ENCODE measurements at places on chromosomes 7 and 10. TPM values are rescaled to one million over a fixed set of nuclear protein-coding genes. Genes with fewer than 3 reads are reported as not detected.

Gene OR2A1
- total RNA-seq, result not detected

Gene GIMAP6
- total RNA-seq, result 130 TPM

Gene ANKRD26
- total RNA-seq, result 11.9 TPM

Gene ASNS
- total RNA-seq, result 42.6 TPM

- H3K27ac ChIP-seq, result no peak overlapping the region
- no peak overlapping the region for H3K4me3 ChIP-seq
- no peaks in the 10 kb centered on the region for H3K4me1 ChIP-seq
- H3K36me3 ChIP-seq, result no peaks in the 10 kb centered on the region
Measured at GRCh38 chr7:151139071-151139790, 28.3 kb downstream of the GBX1 start.
